ELF-1 (cell line): ENCODE measurements at places on chromosomes 11 and 22.

- no peak for DNase-seq
These were observed 83.8 kb upstream of the MYOD1 start for GRCh38 chr11:17635551-17635938.

- DNase-seq = no peak
These were observed 64.2 kb downstream of the LIF start for GRCh38 chr22:30182350-30182745.

GRCh38 chr11:59173080-59173963, 1.4 kb downstream of the DTX4 start:
- DNase-seq = peak; percentile 80

DNA sequence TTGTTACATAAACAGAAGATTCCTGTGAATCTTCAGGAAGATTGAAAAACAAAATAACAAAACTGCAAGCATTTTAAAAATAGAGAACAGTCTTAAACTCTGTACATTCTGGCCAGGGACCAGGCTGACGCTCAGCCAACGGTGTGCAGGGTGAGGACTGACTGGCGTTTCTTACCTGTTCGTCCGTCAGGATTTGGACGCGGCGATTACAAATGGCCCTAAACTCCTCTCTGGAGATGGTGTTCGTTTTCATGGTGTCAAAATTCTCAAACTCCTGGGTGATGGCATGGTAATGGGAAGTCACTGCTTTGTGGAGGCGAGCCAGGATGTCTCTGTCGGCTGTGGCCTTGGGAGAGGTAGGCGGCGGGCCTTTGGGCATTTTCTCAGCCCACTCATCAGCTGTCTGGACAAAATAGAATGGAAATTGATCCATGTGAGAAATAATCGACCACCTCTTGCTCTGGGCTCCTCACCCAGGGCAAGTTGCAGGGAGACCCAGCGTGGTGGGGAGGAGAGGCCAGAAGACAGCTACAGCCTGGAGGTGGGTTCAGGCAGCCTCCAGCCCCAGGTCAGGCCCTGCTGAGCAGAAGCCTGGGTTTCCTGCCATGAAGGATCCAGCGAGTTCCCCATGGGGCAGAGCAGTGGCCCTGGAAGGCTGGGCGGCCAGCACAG, 143.0 kb downstream of the MPPED1 start:
- DNase-seq = no peak

DNA sequence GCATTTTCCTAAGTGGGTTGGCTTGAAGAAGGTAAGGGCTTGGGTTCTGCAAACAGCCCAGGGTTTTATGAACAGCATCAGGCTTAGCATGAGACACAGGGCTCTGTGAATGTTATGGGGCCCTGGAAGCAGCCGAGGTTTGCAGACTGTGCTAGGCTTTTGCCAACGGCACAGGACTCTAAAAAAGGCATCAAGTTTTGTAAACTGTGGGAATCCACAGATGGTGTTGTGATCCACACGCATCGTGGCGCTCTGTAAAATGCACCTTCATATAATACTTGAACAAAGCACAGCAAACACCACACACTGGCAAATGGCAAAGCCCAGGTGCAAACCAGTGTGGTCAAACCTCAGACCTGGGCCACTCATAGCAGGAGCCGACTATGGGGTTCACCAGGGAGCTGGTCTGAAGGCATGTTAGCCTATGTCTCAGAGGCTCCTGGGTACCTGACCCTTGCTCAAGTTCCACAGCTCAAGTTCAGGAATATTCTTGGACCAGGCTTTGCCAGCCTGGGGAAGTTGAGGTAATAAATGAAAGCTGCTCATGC, 2.4 kb upstream of the SLCO2B1 start:
- DNase-seq = no peak

- DNase-seq = peak; percentile 80
These were observed 1.6 kb downstream of the LMO1 start for GRCh38 chr11:8261921-8262551.

DNA sequence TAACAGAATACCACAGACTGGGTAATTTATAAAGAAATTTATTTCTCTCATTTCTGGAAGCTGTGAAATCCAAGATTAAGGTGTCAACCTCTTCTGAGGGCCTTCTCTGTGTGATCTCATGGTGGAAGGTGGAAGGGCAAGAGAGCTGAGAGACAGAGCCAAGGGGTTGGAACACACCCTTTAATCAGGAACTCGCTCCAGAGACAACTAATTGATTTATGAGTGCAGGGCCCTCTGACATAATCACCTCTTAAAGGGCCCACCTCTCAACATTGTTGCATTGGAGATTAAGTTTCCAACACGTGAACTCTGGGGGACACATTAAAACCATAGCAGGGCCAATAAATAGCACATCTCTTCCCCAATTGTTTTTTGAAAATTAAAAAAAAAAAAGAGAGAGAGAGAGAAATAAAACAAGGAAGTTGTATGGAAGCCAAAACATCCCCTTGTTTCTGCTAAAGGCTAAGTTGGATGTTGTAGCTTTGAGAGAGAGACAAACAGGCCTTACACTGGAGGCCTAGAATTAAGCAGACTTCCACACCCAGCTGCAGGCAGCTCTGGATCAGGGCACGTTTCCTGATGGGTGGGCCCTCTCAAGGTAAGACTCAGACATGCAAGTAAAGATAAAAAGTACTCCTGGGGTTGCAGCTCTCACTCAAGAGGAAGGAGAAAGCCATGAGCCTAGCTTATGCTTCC, 64.1 kb upstream of the BIRC3 start:
- peak; percentile 44 for DNase-seq

DNA sequence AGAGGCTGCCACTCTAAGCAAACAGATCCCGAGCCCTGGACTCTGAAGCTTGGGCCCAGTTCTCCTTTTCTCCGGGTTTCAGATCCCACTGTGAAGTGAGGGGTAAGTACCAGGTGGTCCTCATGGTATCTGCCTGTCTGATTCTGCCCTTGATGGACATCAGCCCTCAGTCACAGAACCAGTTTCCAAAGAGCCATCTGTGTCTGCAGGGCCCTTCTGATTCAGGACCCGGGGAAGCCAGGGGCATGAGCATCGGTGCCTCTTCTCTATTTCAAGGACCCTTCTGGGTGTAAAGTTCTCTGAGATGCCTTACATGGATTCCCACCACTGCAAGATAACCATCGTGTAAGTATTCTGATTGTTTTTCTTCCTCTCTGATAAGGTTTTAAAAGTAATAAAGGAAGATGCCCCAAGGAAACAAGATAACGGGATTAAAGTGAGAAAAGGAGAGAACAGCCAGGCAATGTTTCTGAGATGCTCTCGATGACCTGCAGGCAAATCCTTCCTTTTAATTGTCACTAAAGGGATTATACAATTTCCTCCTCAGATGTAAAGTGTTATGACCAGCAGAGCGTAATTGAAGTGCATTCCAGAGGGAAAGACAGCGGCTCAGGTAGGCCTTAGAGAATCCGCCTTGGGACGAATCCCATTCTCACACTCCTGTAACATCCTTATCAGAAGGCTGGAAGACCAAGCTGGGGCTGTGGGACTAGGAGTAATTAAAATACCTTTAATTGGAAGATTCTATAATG, 924.3 kb downstream of the TBC1D22A start:
- DNase-seq = no peak

DNA sequence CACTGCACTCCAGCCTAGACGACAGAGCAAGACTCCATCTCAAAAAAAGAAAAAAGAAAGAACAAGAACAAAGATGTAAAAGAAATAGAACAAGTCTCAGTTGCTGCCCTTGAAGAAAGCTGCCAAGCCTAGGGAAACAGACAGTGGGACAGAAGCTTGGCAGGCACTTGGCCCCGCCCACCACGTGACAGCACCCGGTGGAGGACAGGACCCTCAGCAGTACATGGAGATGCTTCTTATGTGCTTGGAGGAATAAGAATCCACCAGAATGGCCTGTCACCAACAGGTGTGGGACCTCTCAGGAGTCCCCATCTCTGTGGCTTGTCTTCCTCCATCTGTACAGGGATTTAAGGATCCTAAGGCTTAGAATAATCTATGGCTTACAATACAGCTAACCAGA, 7.6 kb upstream of the TMPRSS6 start:
- DNase-seq = no peak

- DNase-seq = no peak
These were observed 82.6 kb downstream of the CYP2R1 start for GRCh38 chr11:14809466-14809865.

GRCh38 chr22:27130906-27131305, 473.5 kb downstream of the MIAT start:
- no peak for DNase-seq

DNA sequence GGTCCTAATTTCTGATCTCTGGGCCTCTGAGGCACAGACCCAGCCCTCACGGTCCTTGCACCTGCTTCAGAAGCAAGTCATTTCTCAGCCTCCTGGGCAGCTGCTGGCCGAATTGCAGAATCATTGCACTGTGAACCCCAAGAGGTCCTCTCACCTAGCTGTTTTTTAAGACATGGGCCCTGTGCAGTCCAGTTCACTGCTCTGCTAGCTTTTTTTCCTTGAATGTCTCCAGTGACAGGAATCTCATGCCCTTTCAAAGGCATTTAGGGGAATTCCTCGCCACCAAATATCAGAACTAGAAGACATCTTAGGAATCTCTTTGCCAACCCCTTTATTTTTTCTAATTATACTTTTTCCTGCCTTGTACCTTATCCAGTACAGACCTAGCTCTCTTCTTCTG, 35.6 kb upstream of the TP53I11 start:
- DNase-seq = no peak

GRCh38 chr11:96259134-96259830, 83.7 kb downstream of the MAML2 start:
- no peak for DNase-seq

DNA sequence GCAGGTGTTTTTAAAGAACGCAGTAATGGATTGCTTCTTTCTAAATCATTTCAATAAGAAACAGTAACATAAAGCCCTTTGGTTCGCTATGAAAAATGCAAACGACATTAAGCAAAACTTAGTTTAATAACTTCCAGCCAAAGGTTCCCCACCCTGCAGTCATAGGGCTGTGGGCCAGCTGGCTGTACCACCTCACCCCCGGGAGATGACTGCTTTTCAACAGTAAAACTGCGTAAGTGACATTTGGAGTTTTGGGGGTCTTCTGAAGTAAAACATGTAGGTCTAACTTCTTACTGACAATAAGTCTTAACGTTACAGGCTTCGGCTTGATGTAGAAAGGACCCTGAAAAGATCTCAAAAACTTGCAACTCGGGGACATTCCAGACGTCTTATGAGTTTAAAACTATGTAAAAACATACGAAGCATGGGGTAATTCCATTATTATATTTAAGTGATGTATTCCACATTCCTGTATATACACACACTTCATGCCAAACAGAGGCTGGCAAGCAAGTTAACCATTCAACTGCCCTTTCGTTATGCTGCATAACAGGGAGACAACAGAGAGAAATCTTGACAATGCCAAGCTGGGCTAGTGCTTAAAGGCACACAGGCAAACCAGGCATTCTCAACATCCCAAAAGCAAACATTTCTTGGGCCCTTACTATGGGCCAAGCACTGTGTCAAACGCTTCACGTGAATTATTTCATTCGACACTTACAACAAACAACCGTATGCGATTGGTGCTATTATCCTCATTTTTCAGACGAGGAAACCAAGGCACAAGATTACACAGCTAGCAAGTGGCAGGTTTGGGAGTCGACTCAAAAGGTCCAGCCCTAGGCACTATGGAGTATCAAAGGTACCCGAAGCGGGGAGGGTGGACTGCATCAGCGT, 1.2 kb downstream of the MRTFA start:
- DNase-seq = no peak
